ENCODE measurements at places on chromosomes 13 and 19.

GRCh38 chr13:98222816-98223215 lies 45.7 kb upstream of the RNF113B start:
- DNase-seq, result no peak

DNA sequence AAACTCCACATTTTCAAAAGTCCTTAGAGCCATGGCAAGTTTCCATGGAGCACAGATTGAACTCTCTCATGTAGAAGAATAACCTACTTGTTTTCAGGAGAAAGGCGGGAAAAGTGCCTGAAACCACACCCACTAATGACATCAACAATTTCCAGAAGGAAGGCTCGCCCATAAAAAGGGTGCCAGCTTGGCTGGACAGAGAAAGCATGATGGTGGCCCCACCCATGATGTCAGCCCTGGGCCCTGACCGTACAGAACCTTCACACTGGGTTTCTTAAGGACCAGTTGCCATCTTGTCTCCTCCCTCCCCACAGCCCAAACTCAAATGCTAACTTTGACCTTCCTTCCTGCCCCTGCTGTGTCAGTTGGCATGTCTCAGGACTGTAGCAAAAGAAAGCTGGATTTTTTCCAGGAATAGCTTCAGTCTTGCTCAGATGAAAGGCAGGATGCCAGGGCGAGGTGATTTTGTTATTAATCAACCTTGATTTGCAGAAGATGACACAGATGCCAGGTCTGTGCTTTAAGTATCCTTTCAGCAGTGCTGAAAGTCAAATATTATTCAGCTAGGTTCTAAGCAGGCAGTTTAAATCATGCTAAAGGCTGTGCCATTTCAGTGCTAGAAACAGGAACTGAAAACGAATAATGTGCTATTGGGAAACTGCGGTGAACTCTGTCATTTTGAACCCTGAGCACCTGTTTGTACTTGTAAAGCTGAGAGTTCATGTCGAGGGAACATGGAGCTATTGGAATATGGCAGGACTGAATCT lies 89.5 kb upstream of the RFC3 start:
- no peak for DNase-seq

GRCh38 chr13:110274687-110275086 lies 32.3 kb downstream of the COL4A1 start:
- DNase-seq, result no peak

GRCh38 chr13:52449331-52450011 lies 963 bp downstream of the VPS36 start:
- DNase-seq, result no peak

DNA sequence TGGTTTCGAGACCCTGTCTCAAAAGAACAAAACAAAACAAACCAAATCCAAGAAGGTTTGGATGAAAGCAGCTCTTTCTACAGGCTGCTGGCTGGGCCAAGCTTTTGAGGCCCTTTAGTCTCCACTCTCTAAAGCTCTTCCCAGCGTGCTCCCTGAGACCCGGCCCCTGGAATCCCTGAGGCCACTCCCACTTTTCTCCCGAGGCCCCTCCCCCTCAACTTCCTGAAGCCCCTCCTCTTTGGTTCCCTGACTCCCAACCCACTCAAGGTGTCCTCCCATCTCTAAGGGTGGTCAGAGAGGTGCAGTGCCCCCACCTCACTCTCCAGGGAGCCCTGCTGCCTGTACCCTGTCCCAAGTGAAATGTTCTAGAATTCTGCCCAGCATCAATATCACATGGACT lies 10.6 kb downstream of the ERICH6B start:
- no peak for DNase-seq

GRCh38 chr13:24016046-24016445 lies 118.7 kb upstream of the C1QTNF9B start:
- no peak for DNase-seq

DNA sequence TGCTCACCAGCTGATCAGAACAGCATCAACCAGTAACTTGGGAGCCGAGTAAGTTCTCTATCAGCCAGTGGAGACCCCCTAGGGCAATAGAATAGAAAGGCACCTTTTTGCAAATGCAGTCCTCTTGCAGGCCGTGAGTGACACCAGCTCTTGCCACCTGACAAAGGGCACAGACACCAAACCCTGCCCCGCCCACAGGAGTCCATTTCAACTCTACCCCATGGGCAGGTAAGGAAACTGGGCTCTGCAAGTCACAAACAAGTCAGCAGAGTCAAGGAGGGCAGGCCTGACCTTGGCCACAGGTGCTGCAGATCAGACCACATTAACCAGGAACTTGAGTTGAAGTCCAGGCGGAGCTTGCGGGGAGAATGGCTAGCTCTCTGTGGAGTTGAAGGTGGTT lies 77.4 kb upstream of the SPATA13 start:
- no peak for DNase-seq

- no peak for DNase-seq
These were observed 16.8 kb upstream of the PSG9 start for GRCh38 chr19:43286096-43286495.

DNA sequence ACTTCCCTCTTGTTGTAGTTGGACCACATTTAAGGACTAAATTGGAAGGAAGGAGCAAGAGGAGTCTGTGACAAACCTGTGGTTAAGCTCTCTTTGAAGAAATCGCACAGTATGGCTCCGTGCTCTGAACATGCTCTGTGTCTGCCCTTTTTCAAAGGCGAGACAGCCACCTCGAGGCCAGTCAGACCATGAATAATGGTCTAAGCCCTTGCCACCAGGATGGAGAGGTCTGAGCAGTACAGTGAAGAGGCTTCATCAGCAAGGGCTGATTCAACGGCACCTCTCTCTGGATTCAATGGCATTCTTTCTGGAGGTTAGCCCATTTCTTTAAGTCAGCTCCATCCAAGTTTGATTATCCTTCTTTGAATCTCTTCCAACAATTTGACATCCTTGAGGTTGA lies 30.9 kb downstream of the FAM216B start:
- no peak for DNase-seq

DNA sequence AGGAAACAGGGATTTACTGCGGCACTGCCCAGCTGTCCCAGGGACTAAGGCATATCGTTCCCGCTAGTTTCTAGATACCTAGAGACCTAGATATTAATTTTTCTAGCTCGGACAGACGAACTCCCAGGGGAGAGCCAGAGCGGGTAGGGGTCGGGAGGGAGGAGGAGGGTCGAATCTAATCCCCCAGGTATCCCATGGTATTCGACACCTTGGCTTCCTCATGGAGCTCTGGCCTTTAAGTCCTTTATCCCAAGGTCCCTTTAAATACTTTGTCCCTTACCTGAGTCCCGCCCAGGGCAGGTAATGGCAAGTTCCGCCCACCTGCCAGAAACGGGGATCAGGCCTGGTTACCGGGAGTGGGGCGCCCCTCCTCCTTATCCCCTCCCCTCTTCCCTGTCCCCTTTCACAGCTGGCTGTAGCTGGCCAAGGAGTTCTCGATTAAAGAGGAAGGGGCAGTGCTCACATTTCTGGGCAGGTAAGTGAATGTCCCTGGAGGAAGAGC lies at the start of gene PRRG2:
TSS of gene PRRG2 (plus strand) at position 310 of the 502 bp plus-strand sequence. CDS start 1,904 bp downstream, outside the sequence.
- no peak for DNase-seq

- DNase-seq, result peak; percentile 56
These were observed 1.8 kb upstream of the APOE start for GRCh38 chr19:44903602-44904425.

DNA sequence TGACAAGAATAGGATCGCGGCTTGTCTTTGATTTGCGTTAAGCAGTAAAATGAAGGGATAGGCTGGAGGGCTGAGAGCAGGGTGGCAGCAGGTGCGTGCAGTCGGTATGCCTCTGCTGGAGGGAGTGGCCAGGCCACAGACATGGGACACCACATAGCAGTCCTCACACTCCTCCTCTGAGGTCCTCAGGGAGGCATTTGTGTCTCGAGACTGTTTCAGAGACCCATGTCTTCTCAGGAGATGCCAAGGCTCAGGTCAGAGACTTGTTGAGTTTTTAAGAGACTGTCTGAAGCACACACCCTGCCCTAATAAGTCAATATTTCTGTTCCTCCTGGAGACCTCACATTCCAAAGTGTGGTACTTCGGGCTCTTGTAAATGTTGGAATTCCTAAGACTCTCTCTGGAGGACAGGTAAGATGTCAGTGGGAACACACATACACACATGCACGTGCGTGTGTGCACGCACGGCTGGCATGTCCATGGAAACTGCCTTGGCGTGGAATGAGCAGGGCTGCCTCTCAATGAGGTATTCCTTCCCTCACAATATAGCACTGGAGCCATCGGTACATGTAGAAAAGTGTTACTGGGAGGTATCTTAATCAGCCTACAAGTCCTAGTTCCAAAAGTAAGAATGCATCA lies 46.4 kb downstream of the COL4A2 start:
- no peak for DNase-seq

DNA sequence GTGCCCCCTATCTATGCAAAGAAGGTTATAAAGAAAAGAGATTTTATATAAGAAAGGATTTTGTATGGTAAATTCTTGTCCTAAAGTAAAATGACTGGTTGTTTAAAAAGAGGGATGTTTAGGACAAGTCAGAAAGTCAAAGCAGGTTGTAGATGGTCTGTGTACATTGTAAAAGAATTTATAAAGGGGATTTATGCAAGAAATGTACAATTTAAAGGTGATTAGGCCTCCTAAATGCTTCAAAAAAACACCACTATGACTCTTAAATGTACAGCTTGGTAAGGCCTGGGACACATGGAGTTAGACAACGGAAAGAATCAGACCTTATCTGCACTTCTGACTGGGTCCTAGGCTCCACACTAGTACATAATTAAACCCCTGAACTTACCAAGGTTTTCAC lies 19.3 kb upstream of the C13orf42 start:
- DNase-seq, result no peak

DNA sequence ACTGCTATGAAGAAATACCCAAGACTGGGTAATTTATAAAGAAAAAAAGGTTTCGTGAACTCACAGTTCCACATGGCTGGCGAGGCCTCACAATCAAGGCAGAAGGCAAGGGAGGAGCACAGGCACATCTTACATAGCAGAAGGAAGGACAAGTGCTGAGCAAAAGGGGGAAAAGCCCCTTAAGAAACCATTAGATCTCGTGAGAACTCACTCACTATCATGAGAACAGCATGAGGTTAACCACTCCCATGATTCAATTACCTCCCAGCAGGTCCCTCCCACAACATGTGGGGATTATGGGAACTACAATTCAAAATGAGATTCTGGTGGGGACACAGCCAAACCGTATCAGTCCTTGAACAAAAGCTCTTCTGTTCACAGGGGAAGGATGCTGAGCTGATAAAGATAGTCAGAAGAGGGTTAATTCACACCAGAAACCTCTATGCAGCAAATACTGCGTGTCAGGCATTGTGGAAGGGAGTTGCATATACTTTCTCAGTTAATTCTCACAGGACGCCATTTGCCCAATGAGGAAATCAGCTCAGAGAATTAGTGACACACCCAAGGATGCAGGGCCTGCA lies 246.2 kb downstream of the FOXO1 start:
- DNase-seq, result no peak

GRCh38 chr13:80957019-80957655 lies 616.2 kb upstream of the SPRY2 start:
- no peak for DNase-seq

GRCh38 chr19:30857388-30857787 lies 485.2 kb downstream of the ZNF536 start:
- peak; percentile 23 for DNase-seq

DNA sequence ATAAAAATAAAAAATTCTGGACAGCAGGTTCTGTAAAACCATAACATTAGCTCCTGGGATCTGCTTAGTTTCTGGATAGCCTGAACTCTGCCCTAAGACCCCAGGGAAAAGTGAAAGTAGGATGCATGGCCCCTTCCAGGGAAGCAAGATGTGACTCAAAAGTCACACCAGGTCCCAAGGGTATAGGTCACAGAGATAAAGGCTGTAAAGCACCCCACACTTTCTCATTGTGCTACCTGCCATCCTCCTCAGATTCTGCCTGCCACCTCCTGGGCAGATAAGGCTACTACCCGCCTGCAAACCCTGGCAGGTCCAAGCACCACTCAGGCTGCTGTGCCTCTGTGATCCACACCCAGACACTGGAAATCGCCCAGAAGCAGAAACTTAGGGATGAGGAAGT lies 20.6 kb downstream of the FFAR2 start:
- peak; percentile 8 for DNase-seq

GRCh38 chr19:1017115-1017905 lies 3.6 kb downstream of the TMEM259 start:
- no peak for DNase-seq

DNA sequence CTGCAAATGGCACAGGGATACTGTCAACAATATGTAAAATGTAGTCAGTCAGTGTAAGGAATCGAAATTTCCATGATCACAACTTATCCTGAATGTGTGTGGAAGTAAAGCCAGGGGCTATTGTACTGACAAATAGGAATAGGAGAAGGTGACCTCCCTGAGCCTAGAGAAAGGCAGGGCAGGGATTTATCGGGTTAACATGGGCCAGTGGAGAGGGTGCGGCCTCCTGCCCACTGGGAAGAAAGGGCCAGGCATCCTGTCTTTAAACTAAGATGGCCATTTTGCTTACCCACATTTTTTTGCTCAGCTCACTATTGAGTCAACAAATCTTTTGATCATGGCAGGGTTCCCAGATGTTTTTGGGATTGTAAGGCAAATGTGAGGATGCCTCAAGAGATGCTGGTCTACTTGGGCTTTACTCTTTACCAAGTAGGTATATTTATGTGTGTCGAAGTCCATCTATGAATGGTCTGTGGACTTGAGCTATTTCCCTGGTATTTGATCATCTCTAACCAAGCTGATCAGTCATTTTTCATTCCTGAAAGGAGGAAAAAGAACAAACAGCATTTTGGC lies 116.6 kb upstream of the RNF113B start:
- no peak for DNase-seq

- DNase-seq, result no peak
These were observed 44.8 kb downstream of the PEX11G start for GRCh38 chr19:7444042-7444441.
